ENCODE measurements at places on chromosomes 2 and 18. TPM values are rescaled to one million over a fixed set of nuclear protein-coding genes. Genes with fewer than 3 reads are reported as not detected.

The ANKRD53 gene
- 0.72 TPM for total RNA-seq

The MAP4K4 gene
- 312 TPM for total RNA-seq

The TTR gene
- total RNA-seq, result not detected

The SLC9A4 gene
- total RNA-seq, result not detected
